CD4-positive, alpha-beta T cell treated with Interleukin-6 for 4 hours (primary cell): ENCODE measurements at places on chromosomes 2 and 18.

DNA sequence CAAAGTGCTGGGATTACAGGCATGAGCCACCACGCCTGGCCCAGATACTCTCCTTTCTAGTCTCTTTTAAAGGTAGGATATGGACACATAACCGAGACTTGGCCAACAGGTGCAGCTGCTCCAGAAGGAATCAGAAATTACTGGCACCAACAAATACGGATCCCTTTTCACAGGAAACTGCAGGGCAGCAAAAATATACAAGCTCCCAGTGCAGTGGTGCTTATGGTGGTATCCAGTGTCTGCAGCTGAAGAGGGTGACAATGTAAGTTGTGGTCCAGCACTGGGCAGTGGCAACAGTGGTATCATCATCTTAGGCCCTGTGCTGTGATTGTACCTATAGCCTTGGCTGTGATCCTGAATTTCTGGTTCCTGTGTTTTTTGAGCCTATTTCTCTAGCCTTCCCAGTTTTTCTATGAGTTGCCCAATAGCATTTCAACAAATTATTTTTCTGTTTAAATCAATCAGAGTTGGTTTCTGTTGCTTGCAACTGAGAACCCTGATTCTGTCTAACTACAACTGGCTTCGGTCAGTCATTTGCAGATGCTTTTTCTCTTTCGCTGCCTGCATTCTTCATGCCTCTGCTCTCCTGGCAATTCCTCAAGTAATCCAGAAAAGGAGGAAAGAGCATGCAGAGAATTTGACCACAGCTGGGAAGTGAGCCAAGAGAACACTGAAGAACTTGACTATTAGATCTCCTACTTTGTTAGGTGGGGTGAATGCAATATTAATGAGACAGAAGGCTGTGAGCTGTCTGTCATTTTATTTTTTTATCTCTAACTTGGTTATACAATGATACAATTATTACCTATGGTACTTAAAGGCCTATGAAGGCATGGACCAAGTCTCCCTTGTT, 30.8 kb upstream of the EML4 start:
- no peak for DNase-seq

DNA sequence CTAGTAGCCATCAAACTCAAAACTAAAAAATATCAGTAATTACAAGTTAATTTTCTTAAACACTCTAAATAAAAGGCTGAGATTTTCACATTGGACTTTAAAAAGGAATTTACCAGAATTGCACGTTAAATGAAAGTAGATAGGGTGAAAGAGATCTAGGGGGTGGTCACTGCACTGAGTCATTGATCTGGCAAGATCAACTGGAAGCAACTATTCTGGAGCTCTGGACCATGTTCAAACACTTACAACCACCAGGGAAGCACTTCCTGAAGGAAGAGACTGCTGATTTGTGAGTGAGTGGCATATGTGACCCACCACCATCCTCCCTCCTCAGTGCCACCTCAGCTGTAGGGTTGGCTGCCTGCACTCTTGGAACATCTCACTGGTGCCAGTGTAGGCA, 111.8 kb downstream of the UGGT1 start:
- DNase-seq: no peak

DNA sequence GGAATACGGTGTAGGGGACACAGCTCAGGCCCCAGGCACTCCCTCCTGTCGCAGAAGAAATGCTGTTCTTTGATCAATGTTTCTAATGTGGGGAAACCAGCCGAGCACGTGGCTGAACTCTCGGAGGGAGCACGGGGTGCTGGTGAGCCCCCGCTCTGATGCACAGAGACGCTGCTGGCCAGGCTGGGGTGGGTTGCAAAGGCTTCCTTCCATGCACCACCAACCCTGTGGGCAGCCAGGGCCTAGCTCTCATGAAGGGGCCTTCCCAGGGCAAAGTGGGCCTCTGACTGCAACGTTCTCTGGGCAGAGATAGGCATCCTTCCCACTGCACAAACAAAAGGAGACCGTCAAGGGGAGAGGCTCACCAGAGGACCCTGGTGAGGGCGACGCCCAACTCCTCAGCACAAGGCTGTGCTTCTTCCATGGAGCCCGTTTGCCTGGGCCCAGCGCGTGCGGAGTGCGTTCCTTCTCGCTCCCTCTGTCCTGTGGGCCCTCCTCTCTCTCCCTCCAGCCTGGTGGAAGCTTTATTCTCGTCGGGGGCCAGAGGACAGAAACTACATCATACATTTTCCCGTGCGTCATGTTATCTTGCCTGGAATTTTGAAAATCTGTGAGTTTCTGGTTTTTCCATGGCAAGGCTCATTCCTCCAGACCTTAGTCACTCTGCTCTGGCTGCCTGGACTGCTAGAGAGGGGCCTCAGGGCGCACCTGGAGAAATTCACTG, 61.1 kb upstream of the SP3 start:
- no peak for DNase-seq

GRCh38 chr2:45273412-45274249, 264.4 kb upstream of the SIX2 start:
- no peak for DNase-seq

GRCh38 chr2:161246281-161246680, 61.9 kb upstream of the PSMD14 start:
- no peak for DNase-seq

DNA sequence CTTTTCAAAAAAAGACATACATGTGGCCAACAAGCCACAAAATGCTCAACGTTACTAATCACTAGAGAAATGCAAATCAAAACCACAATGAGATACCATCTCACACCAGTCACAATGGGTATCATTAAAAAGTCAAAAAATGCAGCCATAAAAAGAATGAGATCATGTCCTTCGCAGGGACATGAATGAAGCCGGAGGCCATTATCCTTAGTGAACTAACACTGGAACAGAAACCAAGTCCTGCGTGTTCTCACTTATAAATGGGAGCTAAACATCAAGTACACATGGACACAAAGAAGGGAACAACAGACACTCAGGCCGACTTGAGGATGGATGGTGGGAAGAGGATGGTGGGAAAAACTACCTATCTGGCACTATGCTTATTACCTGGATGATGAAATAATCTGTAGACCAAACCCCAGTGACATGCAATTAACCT, 17.8 kb upstream of the ATL2 start:
- DNase-seq: no peak

GRCh38 chr2:19000776-19001175, 357.6 kb downstream of the OSR1 start:
- no peak for DNase-seq

- no peak for DNase-seq
These were observed 150.4 kb downstream of the NR4A2 start for GRCh38 chr2:156182132-156182531.

DNA sequence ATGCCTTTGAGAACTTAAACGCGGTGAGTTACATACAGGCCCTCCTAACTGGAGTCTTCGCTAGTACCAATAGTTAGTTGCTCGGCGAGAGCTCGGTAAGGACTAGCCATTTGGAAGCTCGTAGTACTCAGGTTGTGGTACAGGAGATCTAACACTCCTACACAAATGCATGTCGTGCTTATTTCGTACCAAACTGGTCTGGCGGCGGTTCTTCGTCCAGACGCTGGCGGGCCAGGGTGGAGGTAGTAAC, 346 bp upstream of the VRK2 start:
- DNase-seq: no peak

- DNase-seq: no peak
These were observed 4.1 kb downstream of the KCNF1 start for GRCh38 chr2:10915731-10916276.

DNA sequence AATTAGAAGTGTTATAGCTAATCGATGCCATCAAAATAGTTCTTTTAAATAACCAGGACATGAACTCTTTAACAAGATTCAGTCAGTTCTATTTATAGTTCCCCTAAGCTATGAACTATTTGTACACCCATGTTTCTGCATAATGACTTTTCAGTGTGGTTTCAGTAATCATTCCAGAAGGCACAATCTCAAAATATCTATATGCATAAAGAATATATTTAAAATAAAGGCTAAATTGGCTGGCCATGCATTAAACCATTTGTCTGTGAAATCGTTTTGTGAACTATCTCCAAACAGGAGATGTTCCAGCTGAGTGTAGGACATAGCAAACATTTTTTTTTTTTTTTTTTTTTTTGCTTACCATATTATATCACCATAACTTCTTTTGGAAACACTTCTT, 719.3 kb downstream of the PLCL1 start:
- no peak for DNase-seq

- no peak for DNase-seq
These were observed 100.0 kb upstream of the DTNA start for GRCh38 chr18:34609986-34610648.

- no peak for DNase-seq
These were observed 34.8 kb upstream of the MYO3B start for GRCh38 chr2:170143045-170143717.

- no peak for DNase-seq
These were observed 685.2 kb downstream of the IRS1 start for GRCh38 chr2:226114436-226114835.

DNA sequence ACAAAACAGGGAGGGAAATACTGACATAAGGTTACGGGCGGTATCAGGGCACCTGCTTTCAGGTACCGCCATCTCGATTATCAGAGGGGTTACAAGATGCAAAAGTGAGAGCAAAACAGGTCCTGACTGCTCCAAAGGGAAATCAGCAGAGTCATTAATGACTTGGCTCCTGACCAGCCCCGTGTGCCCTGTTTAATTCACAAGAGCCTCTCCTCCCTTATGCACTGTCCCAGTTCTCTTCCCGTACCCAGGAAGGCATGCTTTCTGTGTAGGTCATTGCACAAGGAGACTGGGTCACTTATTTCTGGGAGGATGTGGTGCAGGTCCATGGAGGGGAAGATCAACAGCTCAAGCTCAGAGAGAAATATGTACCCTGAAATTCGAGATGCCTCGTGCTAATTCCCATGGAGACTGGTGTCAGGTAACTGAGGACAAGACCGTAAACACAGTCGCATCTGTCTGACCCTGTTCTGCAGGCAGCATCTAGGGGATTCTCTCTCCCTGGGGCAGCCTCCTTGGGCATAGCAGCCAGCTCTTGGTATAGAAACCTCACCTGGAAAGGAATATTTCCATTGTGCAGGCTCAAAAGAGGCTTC, 79.9 kb downstream of the HNRNPLL start:
- DNase-seq: no peak

- DNase-seq: no peak
These were observed 46.1 kb downstream of the EDAR start for GRCh38 chr2:108942888-108943287.

GRCh38 chr2:164386231-164386630, 235.1 kb downstream of the GRB14 start:
- no peak for DNase-seq

DNA sequence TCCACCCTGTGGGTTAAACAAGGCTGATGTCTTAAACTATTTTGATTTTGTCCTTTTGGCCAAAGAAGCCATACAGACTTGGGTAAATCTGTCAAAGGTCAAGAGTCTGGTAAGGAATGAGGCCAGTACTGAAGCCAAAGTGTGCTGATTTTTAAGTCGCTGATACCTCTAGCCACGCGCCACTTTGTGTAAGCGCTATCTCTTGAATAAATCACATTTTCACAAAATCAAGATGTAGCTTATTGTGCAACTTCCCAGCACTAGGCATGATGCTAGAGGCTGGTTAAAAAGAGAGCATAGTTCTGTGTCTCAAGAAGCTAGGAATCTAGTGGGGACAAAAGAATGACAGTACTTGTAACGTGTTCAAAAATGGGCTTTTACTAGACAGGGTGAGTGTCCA, 510.6 kb upstream of the RAB6C start:
- DNase-seq: no peak

DNA sequence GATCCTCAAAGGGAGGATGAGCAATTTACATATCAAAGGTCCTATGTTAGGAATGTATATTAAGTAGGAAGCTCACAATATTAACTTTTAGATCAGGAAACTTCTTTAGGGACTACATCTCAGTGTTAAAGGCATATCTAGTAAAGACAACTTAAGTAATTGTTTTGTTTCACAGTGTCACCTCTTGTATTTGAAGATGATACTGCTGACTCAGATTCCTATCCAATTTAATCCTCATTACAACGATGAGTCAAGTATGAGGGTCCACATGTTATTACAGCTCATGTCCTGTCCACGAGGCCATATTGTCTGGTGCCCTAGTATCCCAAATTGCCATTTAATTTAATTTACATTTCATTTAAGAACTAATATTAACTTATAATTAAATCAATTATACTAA, 523.9 kb downstream of the CCDC85A start:
- no peak for DNase-seq

DNA sequence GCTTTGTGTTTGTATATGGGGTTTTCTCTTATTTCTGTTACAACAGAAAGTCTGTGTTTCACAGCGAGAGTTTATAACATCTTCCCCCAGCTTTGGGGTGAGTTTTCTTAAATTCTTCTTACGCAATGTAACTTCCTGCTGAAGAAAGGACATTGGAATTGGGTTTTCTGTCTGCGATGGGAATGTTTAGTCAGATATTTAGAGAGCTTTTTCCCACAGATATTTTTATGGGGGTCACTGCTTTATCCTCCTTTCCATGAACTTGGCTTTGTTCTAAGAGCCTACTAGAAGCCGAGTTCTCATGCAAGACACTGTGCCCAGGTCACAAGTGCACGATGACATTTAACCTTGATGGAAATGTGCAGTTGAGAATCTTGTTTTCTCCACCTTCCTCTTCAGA, 22.1 kb downstream of the B3GNT2 start:
- DNase-seq: no peak

DNA sequence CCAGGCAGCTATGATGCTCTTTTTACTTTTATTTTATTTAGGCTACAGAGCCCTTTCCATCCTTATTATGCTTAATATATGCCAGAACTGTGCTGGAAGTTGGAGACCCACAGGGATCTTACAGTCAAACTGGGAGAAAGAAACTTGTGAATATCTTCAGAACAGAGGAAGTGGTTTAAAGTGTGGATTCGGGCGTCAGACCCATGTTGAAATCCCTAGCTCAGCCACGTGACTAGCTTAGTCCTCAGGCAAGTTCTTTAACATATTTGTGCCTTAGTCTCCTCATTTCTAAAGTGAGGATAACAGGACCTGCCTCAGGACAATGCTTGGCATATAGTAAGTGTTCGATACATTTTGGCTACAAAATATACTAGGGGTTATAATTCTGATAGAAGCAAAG, 59.1 kb downstream of the MAP3K20 start:
- DNase-seq: no peak

DNA sequence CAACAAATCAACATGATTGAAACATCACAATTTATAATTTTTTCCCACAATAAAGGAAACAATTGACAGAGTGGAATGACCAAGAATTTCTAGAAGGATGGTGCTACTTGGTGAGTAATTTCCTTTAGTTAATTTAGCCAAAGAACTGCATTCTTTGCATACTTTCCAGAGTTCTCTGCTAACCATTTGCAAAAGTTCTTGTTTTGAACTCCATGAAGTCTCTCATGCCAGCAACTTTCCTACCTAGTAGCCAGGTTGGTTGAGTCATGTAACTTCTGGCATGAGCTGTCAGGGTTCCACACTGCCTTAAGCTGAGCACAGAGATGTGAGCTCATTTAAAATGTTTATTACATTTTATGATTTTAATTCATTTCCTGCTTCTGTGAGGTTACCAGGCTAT, 539.6 kb downstream of the PID1 start:
- DNase-seq: no peak

- no peak for DNase-seq
These were observed 76.5 kb downstream of the SFXN5 start for GRCh38 chr2:72994991-72995380.

GRCh38 chr2:74292751-74293150, 50.5 kb downstream of the SLC4A5 start:
- no peak for DNase-seq
